Hippocampal formation (tissue), 2 donors: ENCODE measurements at places on chromosomes 16 and 17.

- DNase-seq, result no peak
Measured at GRCh38 chr17:81807839-81808238, 3.9 kb downstream of the GCGR start.

DNA sequence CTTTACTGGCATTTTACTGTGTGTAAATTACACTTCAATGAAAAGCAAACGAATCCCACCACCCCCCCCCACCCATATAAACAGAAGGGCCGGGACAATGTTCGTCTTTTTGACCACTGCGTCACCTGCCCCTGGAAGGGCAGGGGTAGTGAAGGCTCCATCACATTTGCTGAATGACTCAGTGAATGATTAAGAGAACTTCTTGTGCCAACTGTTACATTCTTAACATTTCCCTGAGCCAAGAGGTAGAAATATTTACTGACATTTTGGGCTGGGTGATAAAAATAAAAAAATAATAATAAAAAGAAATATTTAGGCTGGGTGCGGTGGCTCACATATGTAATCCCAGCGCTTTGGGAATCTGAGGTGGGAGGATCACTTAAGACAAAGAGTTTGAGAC, 24.1 kb downstream of the C16orf96 start:
- no peak for DNase-seq

DNA sequence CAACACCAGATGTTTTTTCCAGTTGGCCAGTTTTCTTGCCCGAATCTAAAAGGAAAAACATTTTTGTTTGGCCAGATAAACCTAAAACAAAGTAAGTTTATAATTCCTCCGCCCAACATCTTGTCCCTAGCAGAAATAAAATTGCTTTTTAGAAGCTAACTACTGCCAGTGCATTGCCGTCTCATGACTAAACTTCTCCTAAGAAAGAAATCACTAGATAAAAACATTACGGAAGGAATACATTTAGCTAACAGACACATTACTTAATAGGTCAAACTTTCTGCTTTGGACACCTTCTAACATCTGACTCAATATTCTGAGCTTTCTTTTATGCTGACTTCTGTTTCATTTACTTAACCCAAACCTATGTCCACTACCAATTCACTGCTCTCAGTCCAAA, 36.2 kb downstream of the FBXL20 start:
- no peak for DNase-seq

GRCh38 chr16:20084624-20085226, 11.0 kb upstream of the GPR139 start:
- no peak for DNase-seq

DNA sequence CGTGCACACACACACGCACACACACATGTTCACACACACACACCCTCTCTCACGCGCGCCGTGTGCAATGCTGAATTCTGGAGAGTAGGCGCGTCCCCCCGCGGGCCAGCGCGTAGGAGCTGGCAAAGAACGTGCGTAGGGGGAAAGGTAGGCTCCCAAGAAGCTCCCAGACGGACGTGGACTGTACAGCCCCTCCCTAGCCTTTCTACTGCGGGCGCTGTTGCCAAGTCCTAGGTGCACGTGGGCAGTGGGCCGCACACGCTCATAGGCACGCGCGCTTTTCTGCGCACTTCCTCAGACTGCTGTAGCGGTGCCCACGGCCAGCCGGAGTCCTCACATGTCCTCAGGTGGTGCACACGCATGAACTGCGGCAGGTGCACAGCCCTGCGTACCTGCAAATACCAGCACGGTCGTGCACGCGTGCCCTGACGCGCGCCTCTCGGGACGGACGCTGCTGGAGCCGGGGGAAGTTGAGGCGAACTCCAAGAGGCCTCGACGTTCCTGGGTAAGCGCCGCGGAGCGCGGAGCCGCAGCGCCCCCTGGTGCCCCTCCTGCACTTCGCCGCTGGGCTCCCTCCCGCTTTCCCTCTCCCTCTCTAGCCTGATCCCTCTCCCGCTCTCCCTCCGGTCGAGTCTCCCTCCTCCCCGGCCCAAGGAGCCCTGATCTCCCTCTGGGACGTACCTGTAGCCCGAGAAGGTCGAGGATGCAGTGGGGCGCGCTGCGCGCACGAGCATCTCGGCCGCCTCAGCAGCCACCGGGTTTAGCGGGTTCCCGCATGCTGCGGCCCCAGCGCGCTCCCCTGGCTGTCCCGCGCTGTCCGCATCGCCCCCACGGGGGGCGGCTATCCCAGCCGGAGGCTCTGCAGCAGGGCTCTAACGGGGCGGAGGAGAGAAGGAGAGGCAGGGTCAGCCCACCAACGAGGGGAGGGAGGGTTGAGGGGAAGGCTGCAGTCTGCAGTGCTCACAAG, 749 bp downstream of the GRIN2A start:
- peak; percentile 52 for DNase-seq

- DNase-seq, result no peak
Measured at GRCh38 chr16:16996827-16997226, 473.9 kb downstream of the XYLT1 start.

GRCh38 chr16:67992661-67993206, 6.5 kb downstream of the DPEP2 start:
- DNase-seq, result no peak

GRCh38 chr16:49750341-49751000, 105.4 kb downstream of the ZNF423 start:
- no peak for DNase-seq
